Foreskin melanocyte (primary cell): ENCODE measurements at places on chromosomes 7 and 10.

DNA sequence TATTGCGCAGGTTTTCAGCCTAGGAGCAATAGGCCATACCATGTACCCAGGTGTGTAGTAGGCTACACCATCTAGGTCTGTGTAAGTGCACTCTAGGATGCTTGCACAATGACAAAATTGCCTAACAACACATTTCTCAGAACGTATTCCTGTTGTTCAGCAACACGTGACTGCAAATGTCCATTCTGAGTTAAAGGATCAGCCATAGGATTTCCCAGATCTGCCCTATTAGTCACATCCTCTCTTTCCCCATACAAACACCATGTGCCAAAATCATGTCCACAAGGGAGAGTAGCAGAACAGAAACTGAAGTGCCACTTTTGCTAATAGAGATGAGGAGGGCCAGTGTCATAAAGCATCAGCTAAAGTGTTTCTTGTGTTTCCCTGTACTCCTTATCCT lies 42.6 kb upstream of the AMPH start:
- peak; percentile 63 for DNase-seq

DNA sequence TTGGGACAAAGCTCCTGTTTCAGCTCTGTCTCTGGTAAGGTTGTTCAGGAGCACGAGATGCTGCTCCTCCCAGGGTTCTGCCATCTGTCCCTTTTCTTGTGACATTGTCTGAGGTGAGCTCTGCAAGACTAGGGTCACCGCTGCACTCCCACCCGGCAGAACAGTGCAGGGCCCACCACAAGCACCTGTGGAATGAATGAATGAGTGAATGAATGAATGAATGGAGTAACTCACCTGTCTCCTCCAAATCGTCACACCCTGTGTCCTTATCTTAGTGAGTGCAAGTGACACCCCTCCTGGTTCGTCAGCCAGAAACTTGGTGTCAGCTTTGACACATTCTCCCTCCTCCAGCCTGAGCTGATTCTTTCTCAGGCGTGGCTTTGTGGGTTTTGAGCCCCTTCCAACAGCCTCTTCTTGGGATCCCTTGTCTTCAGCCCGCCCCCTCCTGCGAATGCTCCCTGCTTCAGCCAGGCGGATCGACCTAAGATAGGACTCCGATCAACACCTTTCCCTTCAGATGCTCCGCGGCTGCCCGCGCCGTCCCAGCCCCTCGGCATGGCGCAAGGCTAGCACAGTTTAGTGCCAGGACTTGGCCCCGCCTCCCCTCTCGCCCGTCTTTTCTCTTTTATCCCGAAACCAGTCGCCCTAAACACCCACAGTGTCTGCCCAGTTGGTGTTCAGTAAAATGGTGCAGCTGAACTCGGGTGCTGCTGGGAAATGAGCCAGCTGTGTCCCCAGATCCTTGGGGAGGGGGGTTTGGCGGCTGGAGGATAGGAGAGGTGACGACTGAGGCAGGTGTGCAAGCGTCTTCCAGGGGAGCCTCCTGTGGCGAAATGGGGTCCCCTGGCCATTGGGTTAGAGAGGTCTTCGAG lies 89.3 kb downstream of the BEND7 start:
- peak; percentile 2 for DNase-seq

GRCh38 chr10:72259491-72260238 lies 14.1 kb upstream of the DDIT4 start:
- peak; percentile 39 for DNase-seq

- DNase-seq: no peak
These were observed 15.1 kb downstream of the TMEM60 start for GRCh38 chr7:77783111-77783510.

DNA sequence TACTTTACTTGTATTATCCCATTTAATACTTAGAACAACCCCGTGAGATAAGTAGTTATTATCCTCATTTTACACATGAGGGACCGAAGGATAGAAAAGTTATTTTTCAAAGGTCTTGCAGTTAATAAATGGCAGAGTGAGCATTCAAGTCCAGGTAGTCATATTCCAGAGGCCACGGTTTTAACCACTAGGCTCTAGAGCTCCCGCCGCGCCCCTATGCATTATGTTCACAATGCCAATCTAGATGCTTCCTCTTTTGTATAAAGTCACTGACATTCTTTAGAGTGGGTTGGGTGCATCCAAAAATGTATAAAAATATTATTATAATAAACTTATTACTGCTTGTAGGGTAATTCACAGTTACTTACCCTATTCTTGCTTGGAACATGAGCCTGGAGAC lies 11.4 kb upstream of the CFAP69 start:
- DNase-seq: no peak

GRCh38 chr7:49229246-49229645 lies 304.9 kb downstream of the CDC14C start:
- DNase-seq: no peak
